Gastrocnemius medialis (tissue), 4 donors: ENCODE measurements at places on chromosomes 7 and 10. TPM values are rescaled to one million over a fixed set of nuclear protein-coding genes. Genes with fewer than 3 reads are reported as not detected.

- H3K36me3 ChIP-seq: peaks cover 35% of the 10 kb centered on the region
- peaks cover 77% of the 10 kb centered on the region for H3K4me1 ChIP-seq
- DNase-seq: no peak
- H3K27me3 ChIP-seq: no peaks in the 10 kb centered on the region
- no peak overlapping the region for H3K4me3 ChIP-seq
These were observed 3.9 kb downstream of the FAM20C start for GRCh38 chr7:196283-196682.

DNA sequence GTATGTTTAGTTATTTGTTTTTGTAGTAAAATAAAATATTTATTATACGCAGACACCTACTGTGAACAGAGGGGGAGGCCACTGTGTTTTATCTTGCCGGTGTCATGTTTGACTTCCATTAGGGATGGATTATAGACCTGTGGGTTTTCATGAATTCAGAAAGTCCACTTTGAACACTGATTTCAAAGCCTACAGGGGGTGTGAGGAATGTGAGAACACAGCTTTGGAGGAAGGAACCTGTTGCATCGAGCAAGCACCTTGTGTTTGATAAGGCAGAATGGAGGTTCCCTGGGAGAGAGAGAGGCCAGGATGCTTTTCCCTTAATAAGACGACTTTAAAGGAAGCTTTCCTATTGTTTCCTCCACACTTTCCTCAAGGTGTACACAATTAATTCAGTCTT, 665.0 kb upstream of the MGMT start:
- no peak for DNase-seq
- no peaks in the 10 kb centered on the region for H3K36me3 ChIP-seq
- H3K27me3 ChIP-seq: no peaks in the 10 kb centered on the region

Gene AS3MT
- 5.6 TPM for total RNA-seq

Gene TMEM236
- total RNA-seq: 0.71 TPM

Gene MACC1
- total RNA-seq: not detected

Gene GNAI1
- 13.0 TPM for total RNA-seq
